AG04450 (cell line): ENCODE measurements at places on chromosomes 12 and 14.

GRCh38 chr12:95533985-95534384 is 17.3 kb downstream of the USP44 start:
- DNase-seq = no peak

GRCh38 chr12:14558473-14558959 is 9.2 kb downstream of the PLBD1 start:
- no peak for DNase-seq

DNA sequence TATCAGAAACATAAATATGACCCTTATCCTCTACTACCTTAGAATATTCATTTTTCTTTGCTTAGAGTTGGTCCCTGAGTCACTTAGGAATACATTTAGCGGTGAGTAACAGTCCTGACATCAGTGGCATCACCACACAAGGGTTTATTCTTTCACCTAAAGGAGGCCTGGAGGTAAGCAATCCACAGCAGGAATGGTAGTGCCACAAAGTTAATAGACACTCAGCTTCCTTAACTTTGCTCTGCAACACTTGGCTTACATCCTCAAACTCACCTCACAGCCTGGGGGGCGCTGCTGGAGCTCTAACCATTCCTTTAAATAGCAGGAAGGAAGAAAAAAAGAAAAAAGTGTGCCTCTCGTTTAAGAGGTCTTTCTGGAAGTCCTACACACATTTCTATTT is 29.1 kb downstream of the BBOF1 start:
- DNase-seq = no peak

DNA sequence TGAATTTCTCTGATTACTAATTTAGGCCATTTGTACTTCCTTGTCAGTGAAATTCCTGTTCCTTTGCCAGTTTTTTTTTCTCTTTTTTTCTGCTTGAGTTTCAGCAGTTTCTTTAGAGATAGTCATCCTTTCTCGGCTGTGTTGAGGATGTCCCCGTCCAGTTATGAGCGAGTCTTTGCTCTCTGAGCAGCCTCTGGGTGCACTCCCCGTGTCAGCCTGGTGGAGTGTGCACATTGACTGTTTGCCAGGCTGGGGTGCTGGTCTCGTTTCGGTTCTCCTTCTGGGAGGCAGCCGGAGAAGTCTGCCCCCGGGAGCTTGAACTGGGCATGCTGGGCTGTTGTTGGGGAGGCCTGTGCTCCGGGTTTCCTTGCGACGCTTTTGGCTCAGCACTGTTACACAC is 3.0 kb downstream of the PACS2 start:
- DNase-seq = no peak

DNA sequence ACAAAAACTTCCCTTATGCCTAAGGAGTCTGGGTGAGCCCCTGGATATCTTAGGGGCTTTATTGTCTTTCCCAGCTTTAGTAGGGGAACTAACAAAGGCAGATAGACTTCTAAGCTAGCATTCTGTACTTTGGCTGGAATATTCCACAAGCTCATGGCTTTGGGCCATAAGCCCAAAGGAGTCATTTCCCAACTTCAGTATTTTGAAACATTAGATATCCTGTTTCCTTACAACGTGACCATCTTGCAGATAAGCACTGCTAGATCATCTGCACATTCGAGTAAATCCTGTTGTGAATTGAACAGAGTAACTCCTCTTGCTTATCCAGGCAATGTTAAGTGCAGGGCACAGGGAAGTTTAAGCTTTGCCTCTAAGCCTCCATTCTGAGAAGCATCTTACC is 70.6 kb upstream of the ACTN1 start:
- no peak for DNase-seq
